ENCODE measurements at places on chromosomes 2 and 18.

DNA sequence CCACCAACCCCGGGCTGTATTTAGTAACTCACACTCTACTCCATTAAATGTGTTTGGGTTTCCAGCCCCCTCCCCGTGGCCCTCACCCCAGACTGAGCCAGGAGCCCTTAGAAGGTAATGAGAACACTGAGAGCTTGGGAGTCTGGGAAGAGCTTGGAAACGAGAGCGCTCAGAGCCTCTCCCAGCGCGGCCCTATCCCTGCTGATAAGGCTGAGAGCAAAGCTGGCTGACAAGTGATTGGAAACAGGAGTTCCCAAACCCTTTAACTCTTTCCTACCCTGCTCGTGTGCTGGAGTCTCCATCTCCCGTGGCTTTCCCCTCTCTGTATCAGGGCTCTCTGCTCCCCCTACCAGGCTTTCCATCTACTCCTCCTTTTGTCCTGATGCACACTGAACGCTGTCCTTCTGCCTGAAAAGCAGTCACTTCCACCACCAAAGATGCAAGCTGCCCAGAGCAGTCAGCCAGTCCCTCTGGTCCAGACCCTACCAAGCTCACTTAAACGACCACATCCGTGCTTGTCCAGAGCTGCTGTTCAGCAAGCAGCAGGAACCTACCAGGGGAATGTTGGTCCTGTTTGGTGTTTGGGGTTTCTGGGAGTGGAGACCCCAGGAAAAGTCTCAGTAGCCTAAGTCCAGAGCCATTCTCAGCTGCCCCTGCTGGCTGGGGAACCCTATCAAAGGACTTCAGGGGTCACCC is 100.0 kb upstream of the PKDCC start:
- no peak for DNase-seq

- DNase-seq = no peak
Measured at GRCh38 chr2:68512966-68513365, 45.6 kb downstream of the APLF start.

GRCh38 chr18:55302167-55302833 is 285.7 kb downstream of the TCF4 start:
- no peak for DNase-seq

DNA sequence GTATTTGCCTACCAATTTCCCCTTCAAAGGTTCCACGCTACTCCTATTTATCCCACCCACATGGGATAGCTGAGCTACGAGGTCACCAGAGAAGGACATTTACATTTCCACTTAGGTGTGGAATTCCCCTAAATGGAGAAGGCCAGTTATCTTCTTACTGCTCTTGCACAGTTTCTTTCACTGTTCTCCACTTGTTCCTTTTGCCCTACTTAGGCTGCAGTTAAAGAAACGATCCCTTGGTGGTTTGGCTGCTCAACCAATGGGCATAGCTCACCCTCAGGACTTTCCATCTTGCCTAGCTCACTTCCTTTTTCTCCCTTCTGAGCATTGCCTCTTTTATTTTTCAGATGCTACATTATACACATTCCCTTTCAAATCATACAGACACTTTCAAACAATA is 11.2 kb upstream of the NABP1 start:
- peak; percentile 24 for DNase-seq

DNA sequence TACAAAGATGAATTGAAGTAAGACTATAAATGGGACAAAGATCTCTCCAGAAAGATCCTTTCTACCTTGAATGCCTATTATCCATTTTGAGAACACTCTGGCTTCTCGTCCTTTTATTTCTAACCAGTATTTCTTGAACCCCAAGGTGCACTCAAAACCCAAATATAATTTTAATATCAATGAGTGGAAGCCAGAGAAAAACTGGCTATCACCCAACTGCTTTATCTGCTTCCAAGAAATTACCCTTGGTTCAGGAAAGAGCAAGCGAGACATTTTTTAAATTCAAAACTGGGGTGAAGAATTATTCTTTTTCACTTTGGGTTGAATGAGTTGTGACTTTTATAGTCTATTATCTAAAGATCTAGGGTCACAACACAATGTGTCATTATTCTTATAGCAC is 221.3 kb downstream of the PTH2R start:
- DNase-seq = no peak

DNA sequence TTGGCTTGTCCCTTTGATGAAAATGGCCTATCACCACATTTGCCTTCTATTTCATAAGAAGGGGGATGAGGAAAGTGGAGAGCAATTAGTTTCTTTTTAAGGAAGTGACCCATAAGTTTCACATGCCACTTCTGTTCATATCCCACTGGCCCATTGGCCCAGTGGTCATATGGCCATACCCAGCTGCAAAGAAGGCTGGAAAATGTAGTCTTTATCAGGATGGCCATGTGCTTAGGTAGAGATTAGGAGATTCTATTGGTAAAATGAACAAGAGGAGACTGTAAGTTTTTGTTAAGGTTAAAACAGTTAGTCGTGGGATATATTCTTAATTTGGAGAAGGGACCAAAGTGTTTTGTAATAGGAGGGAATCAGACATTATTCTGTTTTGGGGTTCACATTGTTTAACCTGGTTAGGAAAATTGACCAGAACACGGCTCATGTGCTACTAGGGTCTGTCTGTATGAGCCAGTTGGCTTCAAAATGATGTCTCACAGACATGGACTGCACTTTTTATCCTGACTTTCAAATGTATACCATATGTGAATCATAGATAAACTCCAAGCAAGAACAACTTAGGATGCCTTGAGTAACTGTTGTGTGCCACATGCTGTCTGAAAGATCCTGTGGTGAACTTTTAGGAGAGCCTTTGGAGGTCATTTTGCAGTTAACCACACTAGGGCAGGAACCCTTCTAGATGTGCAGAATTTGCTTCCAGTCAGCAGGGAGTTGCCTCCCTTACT is 17.3 kb downstream of the PLCL1 start:
- no peak for DNase-seq

DNA sequence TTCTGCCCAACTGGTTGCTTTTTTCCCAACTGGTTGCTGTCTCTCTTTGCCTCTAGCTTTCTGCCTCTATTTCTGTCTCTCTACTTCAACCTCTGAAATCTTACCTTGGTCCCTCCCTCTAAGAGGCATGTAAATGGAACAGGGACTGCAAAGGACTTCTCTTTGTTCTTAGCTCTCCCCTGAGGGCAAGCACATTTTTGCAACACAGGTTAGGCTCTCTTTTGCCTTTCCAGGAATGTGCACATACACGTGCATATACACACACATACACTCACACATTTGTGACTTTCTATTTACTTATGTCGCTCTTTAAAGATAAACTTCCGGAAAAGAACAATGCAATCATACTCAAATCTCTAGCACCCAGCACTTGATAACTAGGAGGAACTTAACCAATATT is 262.6 kb upstream of the DDX18 start:
- no peak for DNase-seq

- DNase-seq = no peak
Measured at GRCh38 chr2:10140841-10141610, 18.5 kb downstream of the RRM2 start.

- peak; percentile 54 for DNase-seq
Measured at GRCh38 chr2:214410918-214411554, at the start of gene VWC2L. Gene VWC2L, plus strand, starts transcription at chr2:214411054. Its CDS starts 3,140 bp downstream, at chr2:214414194.

DNA sequence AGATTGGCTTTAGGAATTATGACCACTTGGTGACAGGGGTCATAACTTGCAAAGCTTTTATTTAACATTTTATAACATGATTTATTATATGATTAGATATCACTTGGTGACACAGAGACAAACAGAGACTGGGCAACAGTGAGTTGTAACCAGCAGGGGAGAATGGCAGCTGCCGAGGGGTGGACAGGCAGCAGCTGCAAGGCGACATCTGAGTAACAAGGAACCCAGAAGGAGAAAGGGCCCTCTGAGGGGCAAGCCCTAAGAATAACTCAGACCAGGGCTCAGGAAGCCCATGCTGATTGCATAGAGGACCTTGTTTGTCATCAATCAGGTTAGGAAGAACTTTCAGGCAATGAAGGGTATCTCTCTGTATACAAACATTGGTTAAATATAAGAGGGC is 339.9 kb upstream of the SOX11 start:
- no peak for DNase-seq

DNA sequence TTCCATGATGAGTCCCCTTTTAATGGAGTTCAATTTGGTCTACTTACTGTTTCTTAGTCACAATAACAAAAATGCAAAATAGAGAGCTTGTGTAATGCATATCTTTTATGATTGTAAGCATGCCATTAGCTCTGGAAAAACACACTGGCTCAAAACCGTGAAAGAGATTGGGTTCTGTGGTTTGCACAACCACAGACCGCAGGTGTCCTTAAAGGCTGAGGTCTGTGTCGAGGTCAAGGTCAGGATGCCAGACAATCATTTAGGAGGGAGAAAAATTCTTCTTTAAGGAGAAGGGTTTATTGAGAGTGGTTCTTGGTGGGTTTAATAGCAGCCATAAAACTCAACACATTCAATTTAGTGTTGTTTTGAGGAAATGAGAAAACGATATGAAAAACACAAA is 487.2 kb downstream of the GALR1 start:
- no peak for DNase-seq

DNA sequence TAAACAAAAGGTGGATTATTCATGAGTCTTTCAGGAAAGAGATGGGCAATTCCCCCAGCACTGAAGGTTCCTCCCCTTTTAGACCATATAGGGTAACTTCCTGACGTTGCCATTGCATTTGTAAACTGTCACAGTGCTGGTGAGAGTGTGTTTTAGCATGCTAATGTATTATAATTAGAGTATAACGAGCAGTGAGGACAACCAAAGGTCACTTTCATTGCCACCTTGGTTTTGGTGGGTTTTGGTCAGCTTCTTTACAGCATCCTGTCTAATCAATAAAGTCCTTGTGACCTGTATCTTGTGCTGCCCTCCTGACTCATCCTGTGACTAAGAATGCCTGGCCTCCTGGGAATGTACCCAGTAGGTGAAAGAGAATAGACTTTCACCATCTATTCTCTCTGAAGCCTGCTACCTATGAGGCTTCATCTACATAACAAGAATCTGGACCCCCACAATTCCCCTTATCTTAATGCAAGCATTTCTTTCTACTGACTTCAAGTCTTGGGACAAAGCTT is 148.7 kb downstream of the CABLES1 start:
- DNase-seq = peak; percentile 63

GRCh38 chr18:70365361-70365760 is 76.5 kb downstream of the SOCS6 start:
- DNase-seq = no peak

DNA sequence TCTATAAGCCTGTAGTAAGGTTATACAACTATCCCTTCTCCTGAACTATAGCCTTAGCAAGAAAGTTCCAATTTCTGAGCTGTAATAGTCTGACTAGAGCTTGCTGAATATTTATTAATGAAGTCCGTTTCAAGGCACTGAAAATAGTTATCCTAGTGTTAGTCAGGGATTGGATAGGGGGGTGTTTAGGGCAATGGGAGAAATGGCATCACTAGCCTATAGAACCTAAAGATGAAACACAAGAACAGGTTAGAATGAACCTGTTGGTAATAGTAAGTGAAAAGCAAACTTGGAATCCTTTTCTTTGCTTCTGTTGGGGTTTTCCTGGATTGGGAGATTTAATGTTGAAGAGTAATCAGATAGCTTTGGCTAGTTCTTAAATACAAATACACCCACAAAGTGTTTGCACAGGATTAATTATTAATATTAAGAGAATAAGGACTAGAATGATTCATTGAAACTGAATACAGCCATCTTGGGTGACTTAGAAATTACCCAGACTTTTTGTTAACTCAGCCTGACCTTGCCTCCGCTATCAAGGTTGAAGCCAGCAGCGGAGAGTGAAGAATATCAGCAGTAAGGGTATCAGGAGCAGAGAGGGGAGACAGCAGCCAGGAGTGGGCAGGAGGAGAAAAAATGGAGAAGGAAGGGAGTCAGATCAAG is 14.4 kb downstream of the CCNT2 start:
- DNase-seq = peak; percentile 41

DNA sequence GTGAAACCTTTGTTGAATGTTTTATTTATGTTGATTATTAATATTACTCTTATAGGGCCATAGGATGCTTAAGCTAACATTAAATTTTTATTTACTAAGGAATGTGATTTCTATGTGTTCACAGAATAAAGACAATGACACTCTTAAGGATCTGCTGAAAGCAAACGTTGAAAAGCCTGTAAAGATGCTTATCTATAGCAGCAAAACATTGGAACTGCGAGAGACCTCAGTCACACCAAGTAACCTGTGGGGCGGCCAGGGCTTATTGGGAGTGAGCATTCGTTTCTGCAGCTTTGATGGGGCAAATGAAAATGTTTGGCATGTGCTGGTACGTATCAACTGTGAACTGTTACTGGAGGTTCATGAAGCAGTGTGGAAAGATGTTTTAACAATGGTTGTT is 20.4 kb downstream of the GORASP2 start:
- DNase-seq = no peak

DNA sequence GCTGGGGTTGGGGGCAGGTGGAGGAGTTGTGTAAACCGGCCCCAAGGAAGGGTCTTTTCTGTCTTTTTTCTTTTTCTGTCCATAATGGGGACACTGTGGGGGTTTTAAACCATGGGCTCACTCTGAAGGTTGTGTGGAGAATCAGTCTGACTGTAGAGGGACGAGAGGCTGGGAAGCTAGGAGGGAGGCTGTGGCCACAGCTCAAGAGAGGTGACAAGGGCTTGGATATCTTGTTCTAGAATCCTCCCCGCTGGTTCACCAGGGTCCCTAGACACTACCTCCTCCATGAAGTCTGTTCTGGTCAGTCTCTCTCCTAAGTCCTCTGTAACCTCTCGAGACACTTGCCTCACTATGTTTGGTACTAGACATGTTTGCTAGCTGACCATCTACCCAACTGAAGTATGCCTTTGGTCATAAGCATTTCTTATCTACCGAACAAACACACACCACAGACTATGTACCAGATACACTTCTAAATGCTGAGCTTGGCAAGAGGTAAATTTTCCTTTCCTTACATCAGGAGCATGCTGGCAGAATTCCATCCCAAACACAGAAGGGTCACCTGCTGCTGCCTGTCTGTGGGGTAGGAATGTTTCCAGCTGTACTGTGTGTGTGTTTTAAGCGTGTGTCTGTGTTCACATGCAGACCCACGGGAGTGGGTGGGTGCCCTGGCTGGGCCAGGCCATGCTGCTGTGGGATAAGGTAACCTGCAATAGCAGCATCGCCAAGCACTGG is 69.6 kb upstream of the MGAT4A start:
- DNase-seq = no peak

DNA sequence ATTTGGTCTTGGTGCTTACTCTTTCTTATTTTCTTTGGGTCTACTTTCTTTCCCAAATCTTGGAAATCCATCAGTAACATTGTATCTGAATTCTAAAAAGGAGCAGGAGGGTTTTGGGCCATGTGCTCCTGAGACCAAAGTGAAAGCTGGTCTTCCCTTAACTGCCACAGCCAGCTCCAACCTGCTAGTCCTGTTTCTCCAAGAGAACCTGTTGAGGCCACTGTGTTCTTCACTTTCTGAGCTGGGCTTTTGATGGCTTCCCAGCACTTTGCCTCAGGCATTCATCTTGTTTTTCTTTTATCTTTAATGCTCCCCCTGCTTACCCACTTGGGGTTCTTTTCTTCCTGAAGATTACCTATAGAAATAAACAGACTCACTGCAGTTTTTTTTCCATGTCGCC is 53.3 kb downstream of the ARHGAP28 start:
- no peak for DNase-seq
